G401 (cell line): ENCODE measurements at places on chromosomes 2 and 18. TPM values are rescaled to one million over a fixed set of nuclear protein-coding genes. Genes with fewer than 3 reads are reported as not detected.

- no peak for DNase-seq
Observed at GRCh38 chr2:204544961-204545860, at the start of gene PARD3B. Gene PARD3B, plus strand, starts transcription at chr2:204545475. Its CDS starts 525 bp downstream, at chr2:204546000.

DNA sequence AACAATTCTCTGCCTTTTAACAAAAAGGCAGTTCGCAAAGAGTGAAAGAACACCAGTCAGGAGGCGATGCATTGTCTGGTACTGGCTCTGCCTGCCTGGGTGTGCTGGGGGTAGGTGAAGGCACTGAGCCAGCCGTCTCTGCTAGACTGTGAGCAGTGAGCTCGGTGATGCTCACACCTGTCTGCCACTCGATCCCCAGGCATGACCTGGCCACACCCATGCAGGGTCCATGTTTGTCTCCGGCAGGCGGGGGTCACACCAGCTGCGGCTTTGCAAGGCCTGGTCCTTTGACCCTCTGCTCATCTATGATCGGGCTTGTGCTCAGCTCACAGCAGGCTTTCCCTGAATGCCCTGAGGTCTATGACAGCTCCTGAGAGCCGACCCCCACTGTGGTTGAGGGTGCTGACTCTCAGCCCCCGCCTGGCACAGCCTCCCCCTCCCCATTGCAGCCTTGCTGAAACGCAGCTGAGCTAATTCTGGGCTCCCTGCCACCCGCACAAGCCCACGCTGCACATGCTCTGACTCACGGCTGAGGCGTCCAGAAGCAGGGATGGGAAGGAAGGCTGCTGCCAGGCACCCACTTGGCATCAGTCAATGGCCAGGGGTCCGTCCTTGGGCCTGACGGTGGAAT is 23.7 kb downstream of the CRACDL start:
- DNase-seq: peak; percentile 61

GRCh38 chr2:1685957-1686783 is 58.1 kb downstream of the PXDN start:
- DNase-seq: no peak

DNA sequence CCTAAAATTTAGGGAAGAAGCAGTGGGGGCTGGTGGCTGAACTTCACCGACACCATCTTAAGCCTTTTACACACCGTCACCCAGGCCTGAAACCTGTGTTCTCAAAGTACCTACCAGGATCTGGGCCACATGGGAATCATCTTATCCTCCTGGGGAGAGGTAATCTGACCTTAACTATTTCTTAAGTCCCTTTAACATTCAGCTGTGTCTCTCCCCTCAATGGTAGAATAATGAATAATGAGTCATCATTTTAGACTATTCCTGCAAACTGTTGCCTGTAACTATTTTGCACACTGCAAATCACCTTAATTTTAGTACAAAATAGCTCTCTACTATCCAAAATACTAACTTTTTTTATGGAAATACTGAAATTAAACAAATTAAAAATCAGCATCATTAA is 149.4 kb upstream of the KLF7 start:
- no peak for DNase-seq

DOK6 gene
- total RNA-seq: 0.06 and 0.10 TPM in 2 replicates

CXCR1 gene
- not detected in 2 replicates for total RNA-seq

DNA sequence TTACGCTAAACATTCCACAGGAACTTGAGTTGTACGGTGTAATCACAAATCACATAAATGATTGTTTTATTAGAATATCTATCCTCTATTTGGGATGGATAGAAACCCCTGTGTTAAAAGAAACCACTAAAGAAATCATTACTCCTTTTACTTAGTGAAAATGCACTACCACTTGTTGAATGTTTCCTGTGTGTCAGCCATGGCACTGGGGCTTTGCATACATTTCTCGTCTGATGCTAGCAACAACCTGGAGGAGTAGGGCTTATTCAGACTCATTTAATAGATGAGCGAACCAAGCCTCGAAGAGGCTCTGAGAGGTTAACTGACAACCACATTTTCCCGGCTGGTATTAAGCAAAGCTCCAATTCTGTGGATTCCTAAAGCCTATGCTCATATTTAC is 60.5 kb upstream of the PELI1 start:
- no peak for DNase-seq

- peak; percentile 61 for DNase-seq
Observed at GRCh38 chr2:54577035-54577434, 120.9 kb downstream of the SPTBN1 start.

GRCh38 chr2:174699993-174700766 is 64.1 kb downstream of the CHRNA1 start:
- peak; percentile 68 for DNase-seq

RSAD2 gene
- total RNA-seq: not detected in 2 replicates

CNGA3 gene
- total RNA-seq: not detected in 2 replicates

G6PC2 gene
- total RNA-seq: not detected in 2 replicates

EVX2 gene
- total RNA-seq: not detected in 2 replicates

SERPINB12 gene
- not detected in 2 replicates for total RNA-seq

CCDC93 gene
- total RNA-seq: 8.5 and 10.7 TPM in 2 replicates

DNA sequence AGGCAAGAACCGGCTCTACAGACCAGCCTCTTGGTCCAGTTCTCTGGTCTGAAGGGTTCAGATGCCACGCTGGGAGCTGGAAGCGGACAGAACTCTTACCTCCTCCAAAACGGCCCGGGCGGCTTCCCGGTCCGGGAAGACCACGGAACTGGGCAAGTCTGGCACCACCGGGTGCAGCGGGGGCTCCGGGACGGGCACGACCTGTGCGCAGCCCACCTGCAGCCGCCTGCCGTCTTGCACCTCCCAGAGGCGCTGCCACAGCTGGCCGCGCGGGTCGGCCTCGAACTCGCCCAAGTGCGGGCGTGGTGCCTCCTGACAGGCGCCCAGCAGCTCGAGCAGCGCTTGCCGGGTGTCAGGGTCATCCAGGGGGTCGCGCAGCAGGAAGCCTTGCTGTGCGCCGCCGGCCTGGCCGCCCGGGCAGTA is 773 bp downstream of the CMPK2 start:
- DNase-seq: no peak

UPP2 gene
- total RNA-seq: not detected in 2 replicates

GRCh38 chr2:68414876-68415275 is 49.8 kb downstream of the PLEK start:
- no peak for DNase-seq

TUBA4B gene
- total RNA-seq: not detected in 2 replicates
